AG04449 (cell line): ENCODE measurements at places on chromosomes 6 and 20.

DNA sequence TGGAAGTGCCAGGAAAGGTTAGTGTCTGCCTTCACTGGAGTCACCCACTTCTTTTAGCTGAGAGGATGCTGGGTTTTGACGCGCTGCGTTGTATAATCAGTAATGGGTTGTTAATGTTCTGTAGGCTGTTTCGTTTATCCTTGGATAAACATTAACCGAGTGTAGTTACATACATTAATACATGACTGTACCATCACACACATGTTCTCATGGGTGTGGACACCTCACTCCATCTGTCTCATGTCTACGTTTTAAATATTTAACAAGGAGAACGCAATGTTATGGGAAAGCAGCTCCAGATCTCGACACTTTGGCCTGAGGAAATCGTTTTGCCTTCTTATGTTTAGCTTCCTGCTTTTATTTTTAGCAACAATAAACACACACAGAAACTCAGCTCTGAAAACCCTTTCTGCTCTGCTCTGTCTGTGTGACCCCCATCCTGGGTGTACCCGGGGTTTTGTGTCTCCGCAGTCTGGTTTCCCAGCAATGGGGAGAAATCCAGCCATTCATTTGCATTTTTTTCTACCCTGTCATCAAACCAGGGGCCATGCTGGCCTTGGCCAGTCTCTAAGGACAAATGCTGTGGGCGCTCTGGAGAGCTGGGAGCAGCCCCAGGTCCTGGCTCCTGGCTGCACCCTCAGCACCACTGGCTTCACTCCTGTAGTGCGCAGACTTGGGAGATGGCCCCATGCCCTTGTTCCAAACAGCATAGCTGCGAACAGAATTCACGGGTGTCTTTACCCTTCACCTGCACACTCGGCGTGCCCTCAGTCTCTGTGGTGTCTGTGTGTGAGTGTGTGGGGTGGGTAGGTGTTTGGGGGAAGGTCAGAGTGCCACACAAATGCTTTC lies 110.8 kb downstream of the ERMARD start:
- DNase-seq: no peak

GRCh38 chr20:44648068-44648467 lies 3.4 kb downstream of the ADA start:
- no peak for DNase-seq

- no peak for DNase-seq
These were observed 8.8 kb upstream of the CEP85L start for GRCh38 chr6:118660218-118660569.

DNA sequence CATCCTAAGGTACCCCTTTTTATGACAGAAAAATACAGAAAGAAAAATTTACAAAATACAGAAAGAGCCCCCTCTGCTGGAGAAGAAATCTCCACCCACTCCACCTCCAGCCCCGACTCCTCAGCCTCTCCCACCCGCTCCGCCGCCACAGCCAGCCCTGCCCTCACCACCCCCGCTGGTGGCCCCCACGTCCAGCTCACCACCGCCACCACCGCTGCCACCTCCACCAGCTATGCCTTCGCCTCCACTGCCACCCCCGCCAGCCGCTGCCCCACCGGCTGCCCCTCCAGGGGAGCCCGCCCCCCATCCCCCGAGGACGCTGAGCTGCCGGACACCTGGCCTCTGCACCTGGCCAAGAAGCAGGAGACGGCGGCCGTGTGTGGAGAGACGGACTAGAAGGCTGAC lies 17.7 kb downstream of the WFDC2 start:
- no peak for DNase-seq

GRCh38 chr6:169160091-169160854 lies 93.4 kb downstream of the THBS2 start:
- no peak for DNase-seq

DNA sequence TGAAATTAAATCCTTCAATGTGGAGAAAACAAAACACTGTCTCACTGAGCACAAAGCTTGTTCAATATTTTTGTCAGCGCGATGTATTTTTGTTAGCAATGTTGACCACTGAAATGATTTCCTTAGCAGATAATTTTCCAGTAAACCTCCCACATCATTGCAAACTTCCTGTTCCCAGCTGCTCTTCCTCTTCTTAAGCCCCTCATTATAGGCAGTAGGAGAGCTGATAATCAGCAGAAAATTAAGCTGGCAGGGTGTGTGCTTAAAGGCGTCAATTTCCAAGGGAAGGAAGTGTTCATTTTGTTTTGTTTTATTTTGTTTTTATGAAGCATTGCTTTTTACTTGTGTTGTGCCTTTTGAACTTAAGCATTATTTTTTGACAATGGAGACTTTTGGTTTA lies 29.1 kb upstream of the TMEM14A start:
- no peak for DNase-seq

DNA sequence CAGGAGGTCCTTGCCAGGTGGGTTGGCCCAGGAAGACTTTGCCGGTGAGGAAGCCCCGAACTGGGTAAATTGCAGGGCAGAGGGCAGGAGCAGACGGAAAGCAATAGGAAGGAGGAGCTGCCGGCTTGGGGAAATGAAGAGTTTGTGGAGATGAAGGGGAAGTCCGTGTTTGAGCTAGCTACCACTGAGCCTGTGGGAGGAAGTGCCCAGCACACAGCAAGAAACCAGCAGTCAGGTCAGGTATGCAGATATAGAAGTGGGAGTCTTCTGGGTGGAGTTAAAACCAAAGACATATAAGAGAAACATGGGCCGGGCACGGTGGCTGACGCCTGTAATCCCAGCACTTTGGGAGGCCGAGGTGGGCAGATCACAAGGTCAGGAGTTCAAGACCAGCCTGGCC lies 34.7 kb downstream of the CD24 start:
- DNase-seq: no peak

GRCh38 chr20:46559685-46560440 lies 9.4 kb upstream of the OCSTAMP start:
- DNase-seq: no peak

GRCh38 chr20:16865406-16865805 lies 117.2 kb downstream of the OTOR start:
- no peak for DNase-seq

- no peak for DNase-seq
These were observed 145.1 kb upstream of the ZNF184 start for GRCh38 chr6:27617700-27618689.

- DNase-seq: peak; percentile 29
These were observed 188.7 kb downstream of the CDC5L start for GRCh38 chr6:44576132-44576631.

GRCh38 chr6:48619771-48620170 lies 508.8 kb upstream of the PTCHD4 start:
- no peak for DNase-seq

- no peak for DNase-seq
These were observed 117.6 kb upstream of the CDH4 start for GRCh38 chr20:61134296-61135030.

- no peak for DNase-seq
These were observed 111.7 kb upstream of the PTPRK start for GRCh38 chr6:128632131-128632530.

- DNase-seq: no peak
These were observed 150.3 kb downstream of the AKAP7 start for GRCh38 chr6:131285548-131285947.

DNA sequence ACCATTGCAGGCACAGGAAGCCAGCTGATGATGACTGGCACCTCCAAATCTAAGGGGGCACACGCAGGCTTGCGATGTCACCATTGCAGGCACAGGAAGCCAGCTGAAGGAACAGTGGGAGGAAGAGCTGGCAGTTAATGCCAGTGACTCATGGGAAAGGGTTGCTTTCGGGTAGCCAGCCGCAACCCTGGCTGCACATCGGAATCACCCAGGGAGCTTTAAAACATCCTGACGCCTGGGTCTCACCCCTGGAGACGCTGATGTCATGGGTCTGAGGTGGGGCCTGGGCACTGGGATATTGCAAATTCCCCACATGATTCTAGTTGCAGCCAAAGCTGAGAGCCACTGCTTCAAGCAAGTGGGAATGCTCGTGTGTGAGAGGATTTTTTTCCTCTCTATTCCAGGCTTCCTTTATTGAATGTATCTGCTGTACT lies 16.1 kb upstream of the CCN6 start:
- DNase-seq: peak; percentile 93

DNA sequence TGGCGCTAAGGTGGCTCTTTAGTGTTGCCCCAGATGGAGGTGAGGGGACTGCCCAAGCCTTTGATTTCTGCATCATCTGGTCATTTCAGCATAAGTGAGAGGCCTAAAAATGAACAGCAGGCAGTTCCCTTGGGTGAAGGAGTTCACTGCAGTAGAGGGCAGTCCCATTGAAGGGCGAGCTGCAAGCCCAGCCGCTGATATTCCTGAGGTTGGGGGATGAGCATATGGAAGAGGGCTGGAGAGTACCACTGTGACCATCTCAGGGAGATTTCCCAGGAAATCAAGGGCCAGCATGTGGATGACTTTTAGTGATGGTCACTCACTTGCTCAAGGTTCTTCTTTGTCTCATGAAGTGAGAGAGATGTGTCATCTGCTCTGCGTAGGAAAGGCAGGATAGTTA lies 9.3 kb downstream of the TOX2 start:
- no peak for DNase-seq

DNA sequence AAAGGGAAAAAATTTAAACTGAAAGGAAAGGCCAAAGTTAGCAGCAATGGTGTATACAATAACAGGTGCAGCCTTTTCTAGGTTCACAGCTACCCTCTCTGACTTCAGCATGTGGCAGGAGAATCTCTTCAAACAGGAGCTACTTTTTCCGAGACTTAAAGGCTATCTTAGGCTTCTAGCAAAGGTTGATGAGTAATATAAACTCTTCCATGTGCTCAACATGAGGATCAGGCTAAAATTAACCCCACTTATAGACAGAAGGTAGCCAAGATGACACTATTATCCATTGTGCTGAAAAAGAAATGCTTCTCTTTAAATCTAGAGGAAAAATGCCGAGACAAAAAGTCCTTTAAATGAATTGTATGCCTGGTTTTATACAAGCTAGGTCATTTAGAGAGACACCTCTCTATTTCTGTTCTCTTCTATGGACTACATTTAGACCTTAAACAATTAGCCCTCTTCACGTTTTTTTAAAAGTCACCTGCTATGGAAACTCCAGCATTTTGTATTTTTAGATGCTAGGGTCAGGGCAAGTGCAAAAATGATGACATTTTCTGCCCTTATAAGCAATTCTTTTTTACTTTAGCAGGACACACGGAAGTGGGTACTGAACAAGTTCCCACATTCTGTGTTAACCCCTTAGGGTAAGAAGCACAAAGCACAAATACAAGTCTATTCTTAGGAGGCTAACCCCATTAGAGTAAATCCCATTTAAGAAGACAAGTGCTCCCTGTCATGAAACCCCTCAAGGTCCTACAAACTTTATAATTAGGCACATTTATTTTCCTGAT lies 216.8 kb upstream of the CITED2 start:
- DNase-seq: no peak

DNA sequence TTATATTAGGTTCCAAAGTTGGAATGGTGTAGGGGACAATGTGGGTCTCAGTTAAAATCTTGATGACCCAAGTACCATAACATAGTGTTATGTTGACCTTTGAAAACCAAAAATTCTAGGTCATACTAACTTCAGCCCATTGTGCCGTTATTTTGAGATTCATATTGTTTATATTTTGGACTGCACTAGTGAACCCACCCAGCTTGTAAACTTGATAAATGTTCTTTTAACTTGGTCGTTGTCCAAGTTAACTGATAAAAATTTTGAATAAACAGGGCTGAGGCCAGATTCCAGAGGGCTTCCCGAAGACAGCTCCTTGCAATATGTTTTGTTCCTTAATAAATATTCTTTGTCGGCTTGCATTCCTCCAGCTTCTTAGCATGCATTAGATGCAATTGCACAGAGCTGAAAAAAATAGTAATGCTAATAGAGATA lies 90.3 kb downstream of the BCAS1 start:
- DNase-seq: no peak
